ENCODE measurements at places on chromosomes 2 and 18.

- DNase-seq: no peak
These were observed 210.5 kb downstream of the ANAPC1 start for GRCh38 chr2:111673526-111673925.

- DNase-seq: no peak
These were observed 28.0 kb downstream of the KCNK3 start for GRCh38 chr2:26720322-26721114.

DNA sequence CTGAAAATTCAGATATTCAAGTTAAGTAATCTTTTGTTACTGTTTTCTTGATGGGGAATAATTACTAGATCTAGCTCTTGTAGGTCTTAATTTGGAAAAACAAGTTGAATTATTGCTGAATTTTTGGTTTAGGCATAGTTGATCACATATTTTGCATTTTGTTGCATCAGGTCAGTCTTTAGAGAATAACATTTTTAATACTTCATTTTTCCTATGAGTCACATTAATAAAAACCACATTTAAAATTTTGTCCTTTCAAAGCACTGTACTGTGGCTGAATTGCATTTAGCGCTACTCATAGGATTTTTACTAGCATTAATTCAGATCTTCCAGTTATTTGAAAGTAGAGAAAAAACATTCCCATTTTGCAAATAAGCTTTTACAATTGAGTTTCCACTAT is 23.2 kb downstream of the MAP4K4 start:
- no peak for DNase-seq

DNA sequence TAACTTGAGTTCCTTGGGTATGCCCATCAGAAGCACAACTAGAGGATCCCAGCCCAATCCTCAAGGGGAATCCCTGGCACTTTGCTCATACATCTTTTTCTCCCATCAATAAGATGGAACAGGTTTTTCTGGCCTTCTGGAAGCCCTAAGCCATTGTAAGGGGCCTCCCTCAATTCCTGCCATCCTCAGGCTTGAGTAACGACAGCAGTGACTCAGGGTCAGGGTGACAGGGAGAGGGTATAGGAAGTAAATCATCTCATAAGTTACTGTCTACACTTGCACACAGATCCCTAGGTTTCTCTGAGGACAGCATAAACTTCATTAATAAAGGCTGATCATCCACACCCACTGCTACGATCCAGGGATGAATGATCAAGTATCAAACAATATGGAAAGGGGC is 35.0 kb downstream of the AMER3 start:
- no peak for DNase-seq

GRCh38 chr2:39779341-39779851 is 338 bp upstream of the THUMPD2 start:
- DNase-seq: no peak

DNA sequence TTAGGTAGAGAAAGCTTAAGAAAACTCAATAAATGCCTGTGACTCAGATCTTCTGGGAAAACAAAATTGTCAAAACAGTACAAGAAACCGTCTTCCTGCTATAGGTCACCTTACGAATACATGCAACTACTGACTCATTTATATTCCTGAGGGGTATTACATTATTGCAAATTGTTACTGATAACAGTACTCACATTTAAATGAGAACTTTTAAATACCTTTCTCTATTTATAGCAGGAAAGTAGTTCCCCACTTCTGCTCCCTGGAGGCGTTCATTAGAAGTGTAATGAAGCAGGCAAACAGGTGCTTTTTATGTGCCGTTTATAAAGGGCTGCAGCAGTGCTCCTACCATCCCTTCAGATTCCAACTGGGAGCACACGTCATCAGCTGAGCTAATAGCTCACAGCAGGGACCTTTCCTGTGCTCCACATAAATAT is 65.1 kb upstream of the RPRM start:
- no peak for DNase-seq
